Calu3 (cell line): ENCODE measurements at places on chromosomes 7 and 10. TPM values are rescaled to one million over a fixed set of nuclear protein-coding genes. Genes with fewer than 3 reads are reported as not detected.

- peaks cover 13% of the 10 kb centered on the region for H3K27me3 ChIP-seq
- H3K36me3 ChIP-seq: no peaks in the 10 kb centered on the region
- no peak overlapping the region for H3K4me3 ChIP-seq
- DNase-seq: no peak
- H3K4me1 ChIP-seq: no peaks in the 10 kb centered on the region
Measured at GRCh38 chr7:37540917-37541316, 92.3 kb upstream of the ELMO1 start.

- H3K4me1 ChIP-seq: peaks cover 16% of the 10 kb centered on the region
- H3K27me3 ChIP-seq: peaks cover 92% of the 10 kb centered on the region
- no peak overlapping the region for H3K4me3 ChIP-seq
- no peak for DNase-seq
- no peaks in the 10 kb centered on the region for H3K36me3 ChIP-seq
Measured at GRCh38 chr10:100743626-100744135, 1.7 kb upstream of the PAX2 start.

DNA sequence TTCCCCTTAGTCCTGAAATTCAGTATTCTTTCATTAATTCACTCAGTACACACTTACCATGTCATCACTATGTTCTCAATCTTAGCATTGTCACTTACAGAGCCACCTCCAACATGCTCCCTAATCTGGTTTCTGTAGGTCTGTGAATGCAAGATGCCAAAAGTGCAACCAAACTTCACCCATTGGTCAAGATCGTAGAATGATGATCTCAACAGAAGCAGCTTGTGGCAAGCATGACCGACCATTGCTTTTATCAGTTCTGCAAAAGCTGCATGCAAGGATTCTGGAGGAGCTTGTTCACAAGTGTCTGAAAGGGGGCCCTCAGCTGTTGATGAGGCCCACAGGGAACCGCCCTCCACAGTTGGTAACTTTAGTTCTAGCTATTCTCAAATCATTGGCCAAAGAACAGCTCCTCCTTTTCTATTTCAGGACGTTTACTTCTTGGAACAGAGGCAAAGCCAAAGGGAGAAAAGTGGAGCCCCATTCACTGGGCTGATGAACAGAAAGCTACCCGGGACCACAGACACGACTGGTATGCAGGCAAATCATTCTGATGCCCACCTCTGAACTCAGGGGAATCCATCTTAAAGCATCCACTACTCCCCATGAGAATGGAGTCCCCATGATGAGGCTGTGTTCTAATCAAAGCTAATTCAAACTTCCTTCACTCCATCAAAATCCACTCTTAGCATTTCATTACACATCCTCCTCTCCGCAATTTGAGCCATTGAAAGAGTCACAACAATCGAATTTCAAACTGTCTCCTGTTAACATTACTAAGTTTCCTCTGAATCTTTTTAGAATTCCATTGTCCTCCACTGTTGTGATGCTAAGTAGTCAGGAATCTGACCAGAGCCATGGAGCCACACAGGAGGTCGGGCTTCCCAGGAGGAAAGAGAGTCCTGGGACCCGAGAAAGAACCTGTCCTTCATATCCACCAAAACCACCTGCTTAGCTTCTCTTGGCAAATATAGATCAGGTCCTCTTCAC lies 13.9 kb downstream of the GRB10 start:
- no peak overlapping the region for H3K27ac ChIP-seq
- DNase-seq: no peak
- H3K27me3 ChIP-seq: no peaks in the 10 kb centered on the region
- H3K36me3 ChIP-seq: peaks cover 9% of the 10 kb centered on the region
- peaks cover 62% of the 10 kb centered on the region for H3K4me1 ChIP-seq

RET gene
- total RNA-seq: 0.07 TPM in 1 of 2 replicates, not detected in the other

- H3K4me3 ChIP-seq: no peak overlapping the region
- H3K36me3 ChIP-seq: peaks cover 17% of the 10 kb centered on the region
- no peak for DNase-seq
- no peaks in the 10 kb centered on the region for H3K27me3 ChIP-seq
Measured at GRCh38 chr7:155203059-155203881, 94.4 kb upstream of the INSIG1 start.

LDB3 gene
- total RNA-seq: not detected in 2 replicates

- no peak overlapping the region for H3K27ac ChIP-seq
- no peaks in the 10 kb centered on the region for H3K4me1 ChIP-seq
- no peaks in the 10 kb centered on the region for H3K27me3 ChIP-seq
- H3K36me3 ChIP-seq: peaks cover 6% of the 10 kb centered on the region
- no peak overlapping the region for H3K4me3 ChIP-seq
Measured at GRCh38 chr7:157928171-157928794, 591.5 kb downstream of the DNAJB6 start.

HTR5A gene
- not detected in 2 replicates for total RNA-seq

- H3K4me1 ChIP-seq: peaks cover 36% of the 10 kb centered on the region
- no peaks in the 10 kb centered on the region for H3K27me3 ChIP-seq
- no peak overlapping the region for H3K4me3 ChIP-seq
- H3K27ac ChIP-seq: no peak overlapping the region
- H3K36me3 ChIP-seq: no peaks in the 10 kb centered on the region
- no peak for DNase-seq
Measured at GRCh38 chr7:155927905-155928304, 115.6 kb upstream of the SHH start.

GRCh38 chr7:2710286-2710655 lies 22.3 kb downstream of the AMZ1 start:
- peaks cover 10% of the 10 kb centered on the region for H3K4me1 ChIP-seq
- H3K27me3 ChIP-seq: no peaks in the 10 kb centered on the region
- no peak for DNase-seq
- H3K36me3 ChIP-seq: peaks cover 36% of the 10 kb centered on the region
- H3K27ac ChIP-seq: peak overlapping the region; percentile 39

GRCh38 chr10:102773986-102774385 lies 30.2 kb downstream of the WBP1L start:
- no peaks in the 10 kb centered on the region for H3K27me3 ChIP-seq
- H3K4me3 ChIP-seq: no peak overlapping the region
- no peaks in the 10 kb centered on the region for H3K4me1 ChIP-seq
- DNase-seq: no peak
- no peaks in the 10 kb centered on the region for H3K36me3 ChIP-seq
- H3K27ac ChIP-seq: no peak overlapping the region

GRCh38 chr10:120174491-120174890 lies 282.0 kb downstream of the SEC23IP start:
- no peak for DNase-seq
- no peaks in the 10 kb centered on the region for H3K4me1 ChIP-seq
- H3K36me3 ChIP-seq: no peaks in the 10 kb centered on the region
- H3K27me3 ChIP-seq: peaks cover 28% of the 10 kb centered on the region

STEAP1B gene
- 2.6 and 4.4 TPM in 2 replicates for total RNA-seq

DNA sequence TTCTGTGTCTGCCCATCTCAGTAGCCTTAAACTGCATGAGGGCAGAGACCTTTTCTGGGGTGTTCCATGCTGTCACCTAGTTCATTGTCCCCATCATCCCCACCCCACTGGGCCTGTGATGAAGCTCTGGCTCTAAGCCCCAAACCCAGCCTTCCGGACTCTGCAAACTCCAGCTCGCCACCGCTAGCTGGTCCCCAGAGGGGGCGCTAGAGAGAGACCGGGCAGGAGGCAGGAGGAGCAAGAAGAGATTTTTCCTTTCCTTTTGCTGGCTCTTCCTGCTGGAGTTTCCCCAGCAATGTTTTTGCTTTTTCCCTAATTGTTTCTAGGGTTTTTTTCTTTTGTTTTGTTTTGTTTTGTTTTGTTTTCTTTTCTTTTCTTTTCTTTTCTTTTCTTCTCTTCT lies 234.4 kb downstream of the TEX36 start:
- H3K27me3 ChIP-seq: peaks cover 57% of the 10 kb centered on the region
- H3K4me1 ChIP-seq: no peaks in the 10 kb centered on the region
- peak; percentile 56 for DNase-seq
- no peaks in the 10 kb centered on the region for H3K36me3 ChIP-seq
- no peak overlapping the region for H3K4me3 ChIP-seq
